Activated CD4-positive, alpha-beta T cell treated with anti-CD3 and anti-CD28 coated beads for 24 hours (primary cell): ENCODE measurements at places on chromosomes 1 and 21.
A peak's percentile ranks its signal among the peaks of the same experiment; 100 is the strongest.

GRCh38 chr1:231636157-231636556 lies 9.6 kb downstream of the DISC1 start:
- DNase-seq, result no peak

GRCh38 chr1:53553734-53554509 lies 94.7 kb downstream of the DMRTB1 start:
- DNase-seq, result no peak

- no peak for DNase-seq
Measured at GRCh38 chr1:90144820-90145219, 149.9 kb downstream of the ZNF326 start.

DNA sequence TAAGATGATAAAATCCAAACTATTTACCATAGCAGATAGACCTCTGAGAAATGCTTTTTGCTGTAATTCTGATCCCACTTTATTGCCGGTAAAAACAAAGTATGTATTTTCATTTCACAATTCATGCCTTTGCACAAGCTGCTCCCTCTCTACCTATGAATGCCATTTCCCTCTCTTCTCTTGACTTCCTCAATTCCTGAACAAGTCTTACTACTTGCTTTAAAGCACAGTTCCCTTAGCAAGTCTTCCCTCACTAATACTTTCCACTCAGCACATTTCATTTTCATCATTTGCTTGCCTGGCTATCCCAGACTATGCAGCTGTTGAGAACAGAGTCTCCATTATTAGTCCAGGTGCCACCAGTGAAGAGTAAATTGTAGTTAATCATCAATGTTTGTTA lies 13.8 kb downstream of the GPATCH2 start:
- no peak for DNase-seq

DNA sequence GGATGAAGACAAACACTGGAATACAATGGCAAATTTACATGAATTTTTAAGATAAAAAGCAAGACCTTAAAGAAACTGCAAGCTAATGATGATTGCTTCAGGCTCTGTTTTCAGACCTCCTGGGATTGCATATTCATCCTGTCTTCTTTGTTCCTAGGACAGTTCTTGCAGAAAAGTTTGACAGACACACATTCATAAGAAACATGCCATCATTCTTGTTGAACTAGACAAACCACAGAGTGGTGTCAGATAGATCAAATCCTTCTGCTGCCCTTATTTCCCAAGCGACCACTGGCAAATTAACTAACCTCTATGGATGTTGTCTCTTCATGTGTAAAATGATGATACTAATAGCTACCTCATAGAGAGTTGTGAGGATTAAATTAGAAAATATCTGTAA lies 181.3 kb downstream of the KCTD3 start:
- DNase-seq, result no peak

DNA sequence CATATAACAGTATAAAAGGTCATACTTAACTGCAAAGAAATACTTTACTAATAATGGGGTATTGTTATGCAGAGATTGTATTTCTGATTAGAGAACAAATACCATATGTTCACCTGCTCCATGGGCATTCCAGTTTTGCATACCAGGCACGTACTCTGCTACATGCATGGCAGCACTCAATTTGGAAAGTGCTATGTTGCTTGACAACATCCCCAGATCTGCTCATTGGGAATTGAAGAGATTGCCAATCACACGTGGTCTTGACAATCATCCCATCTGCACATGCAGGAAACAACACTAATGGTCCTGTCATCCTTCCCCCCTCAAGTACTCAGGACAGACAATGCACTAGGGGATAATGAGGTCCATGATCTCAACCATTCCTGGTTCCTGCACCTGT lies 63.4 kb upstream of the PDE4B start:
- no peak for DNase-seq

DNA sequence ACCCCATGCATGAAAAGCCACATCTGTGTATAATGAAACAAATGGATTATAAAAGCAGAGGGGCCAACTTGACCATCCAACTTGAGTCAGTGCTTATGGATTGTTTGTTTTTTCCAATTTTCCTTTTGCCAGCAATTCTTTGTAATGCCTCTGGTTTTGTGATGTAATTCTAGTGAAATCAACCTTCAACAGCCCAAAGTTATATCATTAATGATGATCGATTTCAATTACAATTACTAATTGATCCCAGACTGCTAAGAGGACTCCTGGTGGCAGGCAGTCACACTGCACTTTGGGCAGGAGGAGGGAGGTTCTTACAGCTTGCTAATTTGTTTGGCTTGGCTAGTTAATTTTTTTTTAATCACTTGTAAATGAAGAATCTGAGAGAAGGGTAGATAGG lies 552.3 kb downstream of the NUF2 start:
- DNase-seq, result no peak

DNA sequence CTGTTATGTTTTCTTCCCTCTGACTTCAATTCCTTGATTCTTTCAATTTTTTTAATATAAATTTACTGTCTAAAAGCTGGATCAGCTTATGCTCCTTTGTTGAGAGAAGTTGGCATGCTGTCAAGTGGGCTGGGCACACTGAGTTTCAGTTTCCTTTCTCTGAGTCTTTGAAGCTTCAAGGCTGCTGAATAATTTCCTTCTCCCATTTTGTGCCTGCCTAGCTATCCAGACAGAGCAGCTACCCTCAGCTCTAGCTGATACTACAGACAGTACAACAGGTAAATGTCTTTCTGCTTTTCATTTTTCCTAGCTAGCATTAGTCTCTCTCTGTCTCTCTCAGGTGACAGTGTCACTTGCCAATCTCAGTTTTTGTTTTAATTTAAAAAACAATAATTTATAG lies at the start of gene IFI44:
IFI44 (plus strand) TSS at position 204 of the 400 bp plus-strand sequence. CDS start 365 bp downstream, outside the sequence.
- DNase-seq, result peak; percentile 41

DNA sequence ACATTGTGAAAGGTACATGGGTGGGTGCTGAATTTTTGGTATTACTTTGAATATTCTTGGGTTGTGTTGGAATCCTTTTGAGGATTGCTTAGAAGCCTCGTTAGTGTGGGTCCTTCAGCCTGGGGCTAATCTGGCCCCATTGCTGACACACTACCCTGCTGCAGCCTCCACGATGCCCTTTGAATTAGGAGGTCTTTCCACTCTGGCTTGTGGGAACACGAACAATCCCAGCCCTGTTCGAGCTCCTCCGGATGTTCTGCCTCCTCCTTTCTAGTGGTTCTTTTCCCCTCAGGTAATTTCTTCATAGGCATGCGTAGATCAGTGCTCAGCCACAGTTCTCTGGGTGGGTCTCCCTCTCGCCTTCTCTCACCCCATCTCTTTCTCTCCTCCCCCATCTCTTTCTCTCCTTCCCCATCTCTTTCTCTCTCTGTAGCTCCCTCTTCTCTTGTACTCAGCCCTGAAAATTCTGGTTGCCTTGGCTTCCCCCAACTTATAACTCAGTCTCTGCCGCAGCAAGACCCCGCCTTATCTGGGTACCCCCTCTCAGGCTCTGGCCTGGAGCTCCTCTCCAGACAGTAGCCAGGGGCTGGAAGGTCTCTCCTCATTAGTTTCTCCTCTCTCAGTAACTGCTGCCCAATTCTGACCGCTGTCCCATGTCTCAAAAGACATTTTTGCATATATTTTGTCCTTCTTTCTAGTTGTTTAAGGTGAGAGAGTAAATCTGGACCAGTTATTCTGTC lies 46.0 kb upstream of the SLC19A1 start:
- no peak for DNase-seq

GRCh38 chr1:20711285-20712214 lies 6.3 kb downstream of the KIF17 start:
- no peak for DNase-seq

DNA sequence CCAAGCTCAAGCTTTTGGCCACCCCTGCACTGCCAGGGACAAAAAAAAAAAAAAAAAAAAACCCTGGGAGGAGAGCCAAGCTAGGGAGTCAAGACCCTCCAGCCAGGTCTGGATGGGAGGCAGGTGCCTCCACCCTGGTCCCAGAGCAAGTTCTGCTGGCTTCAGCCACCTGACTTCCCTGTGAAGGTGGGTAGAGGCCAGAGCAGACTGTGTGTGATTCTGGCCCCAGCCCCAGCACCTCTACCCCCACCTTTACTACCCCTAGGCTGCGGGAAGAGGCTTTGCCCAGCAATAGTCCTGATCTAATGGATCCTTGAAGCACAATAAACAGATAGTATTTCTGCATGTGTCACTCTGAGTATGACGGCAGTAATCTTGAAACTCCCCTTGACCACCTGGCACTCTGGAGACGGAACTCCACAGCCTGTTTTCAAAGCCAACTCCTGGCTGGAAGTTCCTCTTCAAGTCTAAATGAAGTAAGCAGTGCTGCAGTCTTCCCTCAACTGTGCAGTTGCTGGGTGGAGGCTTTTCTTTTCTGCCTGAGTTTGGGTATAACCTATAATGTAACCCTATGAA lies 9.8 kb downstream of the PDZK1IP1 start:
- no peak for DNase-seq

DNA sequence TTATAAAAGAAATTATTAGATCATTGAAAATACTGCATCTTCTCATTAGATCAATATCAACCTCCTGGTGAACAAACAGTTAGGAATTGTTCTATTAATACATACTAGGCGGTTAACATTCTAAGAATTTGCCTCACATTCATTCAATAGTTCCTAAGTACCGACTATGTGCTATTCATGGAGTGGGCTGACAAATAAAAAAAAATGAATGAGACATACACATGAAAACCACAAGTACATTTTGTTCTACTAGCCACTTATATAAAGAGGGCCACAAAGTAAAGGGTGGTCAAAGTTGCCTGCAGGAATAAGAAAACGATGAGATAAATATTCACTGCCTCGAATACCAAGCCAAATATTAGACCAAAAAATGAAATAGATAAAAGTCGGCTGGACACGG lies 294.4 kb downstream of the SDCCAG8 start:
- DNase-seq, result no peak

GRCh38 chr1:76501586-76502219 lies 365.6 kb upstream of the ST6GALNAC5 start:
- DNase-seq, result no peak

DNA sequence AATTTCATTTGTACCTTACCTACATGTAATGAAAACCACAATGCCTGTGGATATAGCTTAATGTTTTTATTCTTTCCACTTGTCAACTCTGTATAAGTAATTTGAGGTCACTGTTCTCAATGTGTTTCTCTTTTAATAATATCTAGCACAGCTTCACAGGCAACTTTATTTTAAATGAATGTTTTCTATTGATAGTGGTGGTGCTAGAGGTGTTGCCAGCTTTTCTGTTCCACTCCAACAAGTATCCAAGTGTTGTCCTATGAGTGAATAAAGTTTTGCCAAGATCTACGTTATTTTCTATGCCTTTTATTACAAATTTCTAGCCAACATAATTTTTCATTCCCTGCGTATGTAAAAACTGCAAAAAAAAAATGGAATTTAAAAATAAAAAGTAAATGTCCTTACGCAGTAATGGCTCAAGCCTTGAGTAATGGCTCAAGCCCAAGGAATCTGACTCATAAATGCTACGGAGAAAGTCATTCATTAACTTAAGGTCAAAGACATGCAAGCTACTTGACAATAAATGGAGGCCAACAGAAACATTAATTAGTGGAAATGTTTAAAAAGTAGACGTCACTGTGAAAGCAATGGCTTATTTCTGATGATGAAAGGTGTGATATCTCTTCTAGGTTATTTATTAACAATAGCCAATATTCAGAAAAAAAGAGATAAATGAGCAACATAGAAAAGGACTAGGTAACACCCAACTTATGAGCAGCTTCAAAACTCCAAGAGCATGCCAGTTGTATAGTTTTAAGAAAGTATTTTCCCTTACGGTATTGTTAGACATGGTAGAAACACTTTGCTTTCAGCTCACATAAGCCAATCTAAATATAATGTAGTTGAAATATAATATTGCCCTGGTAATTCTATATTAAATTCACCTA lies 71.4 kb downstream of the SLC44A5 start:
- no peak for DNase-seq

GRCh38 chr1:220432408-220432807 lies 95.5 kb upstream of the MARK1 start:
- no peak for DNase-seq

- no peak for DNase-seq
Measured at GRCh38 chr1:97929874-97930851, 9.3 kb upstream of the DPYD start.

DNA sequence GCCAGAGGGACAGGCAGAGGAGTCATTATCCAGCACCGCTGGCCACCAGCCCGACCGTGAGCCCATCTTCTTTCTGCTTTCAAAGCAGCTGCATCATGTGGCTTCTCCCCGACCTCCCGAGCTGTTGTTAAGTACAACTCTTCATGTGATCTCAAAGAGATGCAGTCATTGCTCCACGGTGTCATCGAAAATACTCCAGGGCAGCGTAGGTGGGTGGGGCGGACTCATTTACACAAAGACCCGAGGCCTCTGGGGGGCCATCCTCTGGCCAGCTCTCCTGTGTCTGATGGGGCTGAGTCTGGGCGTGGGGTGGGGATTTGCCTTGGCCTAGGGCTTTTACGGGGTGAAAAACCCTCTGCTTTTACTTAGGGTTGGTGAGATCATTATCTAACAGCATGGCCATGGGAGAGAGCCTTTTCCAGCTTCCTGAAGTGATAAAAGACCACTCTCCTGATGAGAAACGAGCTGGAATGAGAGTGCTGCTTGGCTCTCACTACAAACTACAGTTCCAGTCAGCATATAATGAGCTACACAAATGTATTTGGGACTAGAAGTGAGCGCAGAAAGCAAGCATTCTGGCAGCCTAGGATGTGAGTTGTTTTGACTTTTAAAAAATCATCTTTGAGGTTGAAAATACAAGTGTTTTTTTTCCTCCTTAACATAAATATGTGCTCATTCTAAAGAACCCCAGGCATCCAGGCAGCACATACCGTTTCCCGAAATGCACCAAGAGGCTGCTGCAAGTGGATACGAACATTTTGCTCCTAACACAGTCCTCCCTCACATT lies 165.0 kb downstream of the RHOU start:
- no peak for DNase-seq

DNA sequence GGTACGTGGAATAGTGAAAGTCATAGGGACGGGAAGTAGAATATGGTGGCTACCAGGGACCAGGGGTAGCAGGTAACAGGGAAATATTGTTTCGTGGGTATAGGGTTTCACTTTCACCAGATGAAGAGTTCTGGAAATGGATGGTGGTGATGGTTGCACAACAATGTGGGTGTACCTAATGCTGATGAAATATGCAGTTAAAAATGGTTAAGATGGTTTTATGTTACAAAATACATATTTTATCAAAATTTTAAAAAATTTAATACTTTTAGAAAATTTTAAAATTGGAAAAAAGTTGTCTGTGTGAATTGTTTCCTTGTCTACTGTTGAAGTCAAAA lies 55.5 kb upstream of the TLR5 start:
- DNase-seq, result no peak

- DNase-seq, result no peak
Measured at GRCh38 chr1:223298701-223299100, 65.3 kb downstream of the SUSD4 start.

GRCh38 chr1:213600879-213601278 lies 386.9 kb upstream of the PROX1 start:
- no peak for DNase-seq
